SK-N-SH (cell line): ENCODE measurements at places on chromosomes 7 and 10. TPM values are rescaled to one million over a fixed set of nuclear protein-coding genes. Genes with fewer than 3 reads are reported as not detected.
A peak's percentile ranks its signal among the peaks of the same experiment; 100 is the strongest.

DNA sequence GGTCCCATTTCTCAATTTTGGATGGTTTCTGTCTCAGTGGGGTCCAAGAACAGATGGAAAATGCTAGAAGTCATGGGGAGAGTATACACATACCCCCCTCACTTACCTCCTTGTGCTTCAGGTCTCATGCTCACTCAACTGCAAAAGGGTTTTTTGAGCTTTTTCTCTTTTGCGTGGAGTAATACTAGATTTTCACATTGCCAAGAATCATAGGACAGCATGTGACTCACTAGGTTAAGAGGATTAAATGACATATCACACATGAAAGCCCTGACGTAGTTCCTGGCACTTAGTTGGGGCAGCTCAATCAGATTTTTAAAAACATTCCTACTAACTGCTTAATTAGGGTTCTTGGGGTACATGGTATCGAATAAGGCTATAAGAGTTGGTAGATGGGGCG lies 4.5 kb downstream of the PI4K2A start:
- H3K4me3 ChIP-seq = no peak overlapping the region
- H3K27me3 ChIP-seq = no peaks in the 10 kb centered on the region
- no peak overlapping the region for H3K27ac ChIP-seq
- H3K36me3 ChIP-seq = peaks cover 25% of the 10 kb centered on the region
- peaks cover 6% of the 10 kb centered on the region; the same call in 1 of the 2 replicates for H3K4me1 ChIP-seq

ELFN1 gene
- 0.05 and 0.06 TPM in 2 replicates for polyA plus RNA-seq

- no peak for DNase-seq
- H3K27me3 ChIP-seq = no peaks in the 10 kb centered on the region
- peak overlapping the region; percentile 11; the same call in 1 of the 2 replicates for H3K27ac ChIP-seq
These were observed 18.6 kb upstream of the DNAJB6 start for GRCh38 chr7:157318015-157318706.

DNA sequence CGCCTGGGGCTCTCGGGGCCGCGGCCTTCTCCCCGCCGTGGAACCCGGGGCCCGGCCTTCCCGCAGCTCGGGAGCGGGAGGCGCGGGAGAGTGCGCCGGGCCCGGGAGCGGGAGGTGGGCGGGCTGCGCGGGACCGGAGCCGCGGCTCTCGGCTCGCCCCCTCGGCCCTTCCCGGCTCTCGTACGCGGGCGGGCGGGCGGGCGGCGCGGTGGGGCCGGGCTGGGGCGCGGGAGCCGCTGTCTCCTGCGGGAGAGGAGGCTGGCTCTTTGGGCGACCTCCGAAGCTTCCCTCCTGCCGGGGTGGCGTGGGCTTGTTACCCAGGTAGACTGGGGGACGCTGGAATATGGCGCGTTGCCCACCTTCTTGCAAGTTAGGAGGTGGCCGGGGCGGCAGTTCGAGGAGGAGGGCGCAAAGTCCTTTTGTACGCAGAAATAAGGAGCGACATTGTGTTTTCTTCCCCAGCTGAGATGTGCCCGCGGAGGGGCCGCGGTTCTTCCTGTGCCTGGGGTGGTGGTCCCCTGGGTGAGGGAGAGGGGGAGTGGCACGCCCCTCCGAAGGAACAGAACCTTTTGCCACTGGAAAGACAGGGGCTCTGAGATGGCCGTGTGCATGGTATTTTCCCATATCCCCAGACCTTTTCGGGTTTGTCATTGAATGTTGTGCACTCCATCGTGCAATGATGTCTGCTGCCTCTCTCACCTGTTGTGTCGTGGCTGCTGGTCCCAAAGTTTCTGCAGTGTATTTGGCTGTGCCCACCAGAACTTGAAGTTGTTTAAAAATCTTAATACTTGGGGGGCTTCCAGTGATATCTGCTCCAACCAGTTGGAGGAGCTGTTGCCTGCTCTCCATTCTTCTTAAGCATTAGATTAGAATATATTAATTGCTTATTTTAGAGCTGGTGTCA lies 844 bp downstream of the NRF1 start:
- DNase-seq = peak; percentile 66
- peaks cover 11% of the 10 kb centered on the region for H3K36me3 ChIP-seq
- peaks cover 25% of the 10 kb centered on the region for H3K4me1 ChIP-seq

DNA sequence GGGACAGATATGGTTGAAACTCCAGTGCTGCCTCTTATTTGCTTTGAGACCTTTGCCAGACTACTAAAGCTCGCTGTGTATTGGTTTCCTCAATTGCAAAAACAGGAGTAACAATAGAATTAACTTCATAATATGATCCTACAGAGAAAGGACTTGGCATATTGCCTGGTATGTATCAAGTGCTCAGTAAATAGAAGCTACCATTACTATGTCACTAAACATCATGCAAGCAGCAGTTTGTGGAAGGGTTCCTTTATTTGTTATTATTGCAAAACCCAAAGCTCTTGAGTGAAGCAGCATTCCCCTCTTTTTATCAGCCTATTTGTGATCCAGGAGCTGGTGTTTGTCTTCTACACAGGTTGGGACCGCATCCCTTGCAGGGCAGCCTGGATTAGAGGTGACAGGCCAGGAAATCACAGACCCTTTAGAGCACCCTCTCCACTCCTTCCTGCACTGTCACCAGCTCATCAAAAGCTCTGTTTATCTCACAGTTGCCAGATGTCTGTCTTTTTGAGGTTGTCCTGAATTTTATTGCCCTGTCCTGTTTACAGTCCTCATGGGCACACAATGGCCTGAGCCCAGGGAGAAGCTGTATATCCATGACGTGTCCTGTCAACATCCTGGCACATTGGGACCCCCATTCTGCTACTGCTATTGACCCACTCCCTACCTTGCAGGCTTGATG lies 121.5 kb downstream of the SNX10 start:
- no peaks in the 10 kb centered on the region for H3K27me3 ChIP-seq
- no peak overlapping the region for H3K27ac ChIP-seq
- no peaks in the 10 kb centered on the region; the same call in 1 of the 2 replicates for H3K4me1 ChIP-seq
- H3K4me3 ChIP-seq = no peak overlapping the region
- peak; percentile 23 for DNase-seq

TCF7L2 gene
- 5.8 and 10.2 TPM in 2 replicates for polyA plus RNA-seq

CUZD1 gene
- 0.89 and 1.5 TPM in 2 replicates for polyA plus RNA-seq

GRCh38 chr10:24346877-24347519 lies 138.1 kb downstream of the KIAA1217 start:
- no peaks in the 10 kb centered on the region for H3K36me3 ChIP-seq
- H3K27me3 ChIP-seq = no peaks in the 10 kb centered on the region
- peaks cover 14% of the 10 kb centered on the region for H3K4me1 ChIP-seq
- no peak for DNase-seq
- H3K4me3 ChIP-seq = no peak overlapping the region

EN2 gene
- 0.02 TPM in 1 of 2 replicates, not detected in the other for polyA plus RNA-seq

- DNase-seq = no peak
- no peaks in the 10 kb centered on the region for H3K36me3 ChIP-seq
- H3K27ac ChIP-seq = peak overlapping the region; percentile 36; the same call in 1 of the 2 replicates
- H3K4me3 ChIP-seq = no peak overlapping the region
- H3K27me3 ChIP-seq = no peaks in the 10 kb centered on the region
These were observed 5.5 kb downstream of the ABCC2 start for GRCh38 chr10:99787782-99788445.

RPEL1 gene
- 0.08 TPM in 1 of 2 replicates, not detected in the other for polyA plus RNA-seq

- H3K27ac ChIP-seq = no peak overlapping the region
- H3K27me3 ChIP-seq = no peaks in the 10 kb centered on the region
- DNase-seq = no peak
- no peaks in the 10 kb centered on the region for H3K36me3 ChIP-seq
- H3K4me3 ChIP-seq = no peak overlapping the region
- H3K4me1 ChIP-seq = peaks cover 4% of the 10 kb centered on the region; the same call in 1 of the 2 replicates
These were observed 171.3 kb upstream of the BMPER start for GRCh38 chr7:33733870-33734650.

TUBB8 gene
- polyA plus RNA-seq = 0.06 and 0.13 TPM in 2 replicates

DNA sequence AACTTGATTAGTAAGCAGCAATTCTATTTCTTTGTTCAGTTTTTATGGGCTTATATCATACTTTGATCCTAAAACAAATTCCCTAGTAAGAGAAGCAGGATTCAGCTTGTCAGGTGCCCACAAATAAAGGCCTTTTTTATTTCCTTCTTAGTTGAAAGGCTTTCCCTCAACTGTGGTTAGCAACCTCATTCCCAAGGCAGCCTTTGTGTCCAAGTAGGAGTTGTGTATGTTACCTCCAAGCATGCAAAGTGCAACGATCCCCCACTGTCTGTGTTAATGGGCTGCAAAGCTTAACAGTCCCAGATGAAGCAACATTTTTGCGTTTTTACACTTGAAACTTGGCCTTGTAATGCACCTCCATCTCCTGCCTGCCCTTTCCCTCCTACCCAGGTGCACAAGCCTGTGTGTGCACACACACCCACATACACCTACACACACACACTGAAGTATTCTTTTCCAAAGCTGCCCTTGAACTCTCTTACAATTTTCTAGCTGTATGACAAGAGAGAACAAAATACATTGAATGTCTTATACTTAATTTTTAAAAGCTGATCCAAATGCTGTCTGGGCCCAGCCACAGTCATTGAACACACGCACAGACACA lies 278.2 kb downstream of the SNX13 start:
- no peaks in the 10 kb centered on the region for H3K27me3 ChIP-seq
- no peak overlapping the region for H3K4me3 ChIP-seq
- no peak for DNase-seq
- no peak overlapping the region for H3K27ac ChIP-seq
- no peaks in the 10 kb centered on the region for H3K36me3 ChIP-seq
- H3K4me1 ChIP-seq = peaks cover 18% of the 10 kb centered on the region

- no peaks in the 10 kb centered on the region for H3K4me1 ChIP-seq
- no peak overlapping the region for H3K27ac ChIP-seq
- no peak for DNase-seq
- no peak overlapping the region for H3K4me3 ChIP-seq
- H3K36me3 ChIP-seq = no peaks in the 10 kb centered on the region
These were observed 340.1 kb downstream of the WDR37 start for GRCh38 chr10:1396297-1396635.

DNA sequence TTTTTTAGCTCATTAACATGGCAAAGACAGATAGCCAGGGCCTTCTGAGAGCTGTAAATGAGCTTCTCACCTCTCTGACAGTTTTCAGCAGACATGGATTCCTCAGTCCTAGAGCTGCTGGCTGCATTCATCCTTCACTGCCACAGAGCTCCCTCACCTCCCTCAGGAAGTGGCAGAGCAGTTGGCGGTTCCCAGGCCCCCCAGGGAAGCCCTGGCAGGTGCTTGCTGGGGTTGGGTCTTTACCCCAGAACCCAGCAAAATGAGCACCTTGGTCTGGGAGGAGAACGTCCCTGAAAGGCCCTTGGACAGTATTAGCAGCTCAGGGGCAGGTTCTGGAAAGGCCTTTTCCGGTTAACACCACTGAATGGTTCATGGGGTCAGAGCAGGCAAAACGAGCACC lies 288.0 kb downstream of the PTPRN2 start:
- no peak overlapping the region for H3K27ac ChIP-seq
- H3K36me3 ChIP-seq = no peaks in the 10 kb centered on the region
- H3K4me1 ChIP-seq = no peaks in the 10 kb centered on the region
- H3K4me3 ChIP-seq = no peak overlapping the region

DNA sequence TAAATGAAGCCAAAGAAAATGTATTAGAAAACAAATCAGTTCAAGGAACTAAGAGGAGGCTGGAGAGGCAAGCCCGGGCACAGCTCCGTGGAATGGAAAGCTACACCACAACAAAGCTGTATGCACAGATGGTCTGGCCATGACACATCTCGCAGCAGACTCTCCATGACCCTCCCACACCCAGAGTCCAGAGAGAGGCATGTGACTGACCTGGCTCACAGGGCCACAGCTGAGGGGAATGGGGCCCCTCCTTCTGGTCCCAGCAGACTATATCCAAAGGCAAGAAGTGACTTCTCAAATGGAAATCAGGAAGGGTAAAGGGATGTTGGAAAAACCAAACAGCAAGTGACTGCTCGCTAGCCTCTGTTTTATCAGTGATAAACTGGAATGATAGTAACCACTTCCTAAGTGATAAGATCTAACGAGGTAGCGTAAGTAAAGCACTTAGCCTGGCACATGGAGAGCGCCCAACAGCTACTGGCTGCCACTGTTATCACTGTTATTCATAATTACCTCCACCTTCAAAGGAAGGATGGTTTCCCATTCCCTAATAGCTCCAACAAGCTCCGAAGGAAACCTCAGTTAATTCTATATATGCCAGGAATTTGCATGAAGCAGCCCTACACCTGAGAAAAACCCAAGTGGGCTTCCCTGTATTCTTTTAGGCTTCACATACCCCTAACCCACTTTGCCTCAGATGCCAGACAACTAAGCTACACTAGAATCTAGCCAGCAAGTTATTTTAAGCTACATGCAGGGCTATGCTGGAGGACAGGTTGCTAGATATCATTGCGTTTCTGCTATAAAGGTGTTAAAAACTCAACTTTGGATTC lies 8.4 kb downstream of the OSBPL3 start:
- peak overlapping the region; percentile 97 for H3K27ac ChIP-seq
- H3K36me3 ChIP-seq = no peaks in the 10 kb centered on the region; the same call in 1 of the 2 replicates
- DNase-seq = peak; percentile 48
- H3K27me3 ChIP-seq = no peaks in the 10 kb centered on the region

GRCh38 chr7:149741629-149742028 lies 31.8 kb downstream of the ZNF467 start:
- DNase-seq = peak; percentile 67
- H3K27me3 ChIP-seq = peaks cover 30% of the 10 kb centered on the region
- no peak overlapping the region for H3K27ac ChIP-seq
- H3K4me3 ChIP-seq = peak overlapping the region; percentile 56

- H3K4me1 ChIP-seq = no peaks in the 10 kb centered on the region
- H3K27me3 ChIP-seq = no peaks in the 10 kb centered on the region
- H3K4me3 ChIP-seq = no peak overlapping the region
- DNase-seq = no peak
- no peaks in the 10 kb centered on the region for H3K36me3 ChIP-seq
These were observed 742.3 kb downstream of the TYW1 start for GRCh38 chr7:67738958-67739357.

DNA sequence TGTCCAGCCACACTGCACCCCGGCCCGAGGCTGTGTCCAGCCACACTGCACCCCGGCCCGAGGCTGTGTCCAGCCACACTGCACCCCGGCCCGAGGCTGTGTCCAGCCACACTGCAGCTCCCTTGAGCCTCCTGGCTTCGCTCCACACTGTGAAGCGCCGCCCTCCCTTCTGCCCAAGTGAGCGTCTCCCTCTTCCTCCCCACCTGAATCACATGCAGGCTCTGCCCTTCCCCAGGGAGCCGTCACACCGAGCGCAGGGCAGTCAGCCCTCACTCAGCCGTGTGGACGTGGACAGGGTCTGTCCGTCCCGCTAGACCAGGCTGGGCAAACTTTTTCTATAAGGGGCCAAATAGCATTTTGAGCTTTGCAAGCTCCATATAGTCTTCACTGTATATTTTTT lies 27.6 kb downstream of the CFAP46 start:
- no peaks in the 10 kb centered on the region for H3K27me3 ChIP-seq
- no peaks in the 10 kb centered on the region for H3K36me3 ChIP-seq
- H3K27ac ChIP-seq = no peak overlapping the region
- H3K4me1 ChIP-seq = no peaks in the 10 kb centered on the region
- H3K4me3 ChIP-seq = no peak overlapping the region

FXYD4 gene
- not detected in 2 replicates for polyA plus RNA-seq

- H3K36me3 ChIP-seq = no peaks in the 10 kb centered on the region
- H3K27me3 ChIP-seq = no peaks in the 10 kb centered on the region
- no peaks in the 10 kb centered on the region for H3K4me1 ChIP-seq
- DNase-seq = no peak
These were observed 262.2 kb downstream of the ETV1 start for GRCh38 chr7:13727279-13727678.

GATA3 gene
- 5.1 and 14.3 TPM in 2 replicates for polyA plus RNA-seq

- H3K36me3 ChIP-seq = no peaks in the 10 kb centered on the region
- no peak overlapping the region for H3K4me3 ChIP-seq
- no peaks in the 10 kb centered on the region for H3K27me3 ChIP-seq
- no peak for DNase-seq
- no peak overlapping the region for H3K27ac ChIP-seq
These were observed 21.7 kb downstream of the TRIM8 start for GRCh38 chr10:102665904-102666509.
